Activated CD4-positive, alpha-beta memory T cell treated with anti-CD3 and anti-CD28 coated beads for 36 hours (primary cell): ENCODE measurements at places on chromosomes 5 and 9.
A peak's percentile ranks its signal among the peaks of the same experiment; 100 is the strongest.

GRCh38 chr5:137320056-137321045 lies 178.8 kb downstream of the SPOCK1 start:
- peak; percentile 12 for DNase-seq

DNA sequence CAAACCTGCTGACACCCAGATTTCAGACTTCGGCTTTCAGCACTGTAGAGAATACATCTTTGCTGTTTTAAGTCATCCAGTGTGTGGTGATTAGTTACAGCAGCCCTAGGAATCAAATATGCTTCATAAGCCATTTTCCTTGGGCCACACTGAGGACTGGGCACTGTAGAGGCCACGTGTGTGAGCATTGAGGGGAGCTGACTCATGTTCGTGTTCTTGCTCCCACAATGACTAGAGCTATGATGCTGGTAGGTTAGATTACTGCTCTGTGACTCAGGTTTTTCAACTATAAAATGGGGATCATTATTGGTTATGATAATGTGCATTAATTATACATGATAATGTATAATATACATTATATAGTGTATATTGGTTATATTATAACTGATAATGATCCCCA lies 96.5 kb upstream of the PALM2AKAP2 start:
- no peak for DNase-seq

DNA sequence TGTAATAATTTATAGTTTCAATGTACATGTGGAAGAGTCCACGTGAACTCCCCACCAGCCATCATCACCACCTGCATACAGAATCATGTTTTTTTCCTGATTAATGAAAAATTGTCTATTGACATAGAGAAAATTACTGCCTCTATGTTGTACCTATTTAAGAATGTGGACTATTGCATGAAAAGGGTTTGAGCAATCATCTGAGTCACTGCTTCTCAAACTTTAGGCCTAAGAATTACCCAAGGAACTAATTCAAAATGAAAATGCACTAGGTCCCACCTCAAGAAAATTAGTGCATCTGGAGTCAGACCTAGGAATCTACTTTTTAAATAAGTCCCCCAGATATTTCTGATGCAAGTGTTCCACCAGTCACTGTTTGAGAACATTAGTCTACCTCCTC lies 709.3 kb downstream of the MAT2B start:
- DNase-seq, result no peak

DNA sequence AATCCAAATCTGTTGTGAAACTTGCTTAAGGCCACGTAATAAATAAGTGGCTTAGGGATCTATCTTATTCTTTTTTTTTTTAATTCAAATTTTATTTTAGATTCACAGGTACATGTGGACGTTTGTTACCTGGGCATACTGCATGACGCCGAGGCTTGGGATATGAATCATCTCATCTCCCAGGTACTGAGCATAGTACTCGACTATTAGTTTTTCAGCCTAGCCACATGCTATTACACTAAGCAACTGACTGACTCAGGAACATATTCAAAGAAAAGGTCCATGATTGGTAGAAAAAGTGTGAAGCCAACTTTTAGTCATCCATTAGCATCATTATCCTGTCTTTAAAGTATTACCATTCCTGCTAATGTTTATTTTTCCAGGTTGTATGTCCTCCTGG lies 1103.5 kb upstream of the DMAC1 start:
- DNase-seq, result no peak

DNA sequence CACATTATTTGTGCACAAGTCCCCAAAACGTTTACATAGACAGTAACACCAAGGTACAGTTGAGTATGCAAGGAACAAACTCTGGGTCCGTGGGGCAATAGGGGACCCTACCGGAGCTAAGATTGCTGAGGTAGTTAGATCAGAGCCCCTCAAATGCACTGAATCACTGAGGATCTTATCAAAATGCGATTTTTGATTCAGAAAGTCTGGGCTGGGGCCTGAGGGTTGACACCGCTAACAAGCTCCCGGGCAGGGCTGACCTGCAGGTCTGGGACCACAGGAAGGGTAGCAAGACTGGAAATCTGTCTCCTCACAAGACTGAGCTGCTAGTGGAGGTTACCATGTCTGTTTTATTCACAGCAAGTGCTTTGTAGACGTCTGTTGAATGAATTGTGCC lies 1.8 kb upstream of the IL3 start:
- DNase-seq, result no peak

DNA sequence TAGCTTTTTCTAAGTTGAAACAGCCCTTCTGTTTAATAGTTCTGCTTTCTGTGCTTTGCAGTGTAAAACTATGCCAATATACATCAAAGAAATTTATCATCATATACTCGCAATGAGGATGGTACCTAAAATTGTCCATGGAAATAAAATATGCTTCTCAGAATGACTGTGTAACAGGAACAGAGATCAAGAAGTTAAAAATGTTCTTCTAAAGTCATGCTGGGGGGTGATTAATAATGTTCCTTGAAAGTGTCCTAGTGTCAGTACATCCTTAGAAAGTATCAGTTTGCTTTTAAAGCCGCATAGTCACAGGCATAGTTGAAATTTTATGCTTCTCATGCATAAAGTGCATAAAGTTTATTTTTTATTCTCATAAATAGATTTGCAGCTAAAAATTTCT lies 4.0 kb upstream of the LRRC70 start:
- DNase-seq, result no peak

DNA sequence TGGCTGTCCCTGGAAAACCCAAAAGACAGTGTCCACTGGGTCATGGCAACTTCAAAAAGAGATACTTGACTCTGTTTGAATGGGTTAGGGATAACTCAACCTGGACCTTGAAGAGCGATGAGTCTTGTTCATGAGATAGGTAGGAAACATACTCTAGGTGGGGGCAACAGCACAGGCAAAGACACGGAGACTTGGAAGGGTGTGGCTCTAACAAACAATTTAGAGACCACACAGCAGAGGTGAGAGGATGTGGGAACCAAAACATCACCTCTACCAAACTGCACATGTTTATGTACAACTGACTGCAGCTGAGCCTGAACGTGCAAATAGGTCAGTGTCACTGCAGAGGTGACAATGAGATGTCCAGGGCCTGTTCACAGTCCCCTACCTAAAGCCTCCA lies 247.7 kb upstream of the ADRA1B start:
- no peak for DNase-seq

GRCh38 chr9:20208961-20209371 lies 413.3 kb downstream of the MLLT3 start:
- DNase-seq, result no peak

- DNase-seq, result no peak
Measured at GRCh38 chr5:102910240-102911226, 155.4 kb downstream of the PAM start.

- DNase-seq, result no peak
Measured at GRCh38 chr5:54259090-54259489, 51.3 kb downstream of the ARL15 start.

DNA sequence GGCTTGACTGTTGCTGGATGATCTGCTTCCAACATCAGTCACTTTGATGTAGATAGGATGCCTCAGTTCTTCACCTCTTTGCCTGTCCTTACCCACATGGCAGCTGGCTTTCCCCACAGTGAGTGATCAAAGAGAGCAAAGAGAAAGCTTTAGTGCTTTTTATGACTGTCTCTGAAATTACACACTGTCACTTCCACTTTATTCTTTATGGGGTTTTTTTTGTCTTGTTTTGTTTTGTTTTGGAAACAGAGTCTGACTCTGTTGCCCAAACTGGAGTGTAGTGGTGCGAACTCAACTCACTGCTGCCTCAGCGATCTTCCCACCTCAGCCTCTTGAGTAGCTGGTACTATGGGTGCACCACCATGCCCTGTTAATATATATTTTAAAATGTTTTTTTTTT lies 32.4 kb upstream of the C5orf24 start:
- peak; percentile 43 for DNase-seq

DNA sequence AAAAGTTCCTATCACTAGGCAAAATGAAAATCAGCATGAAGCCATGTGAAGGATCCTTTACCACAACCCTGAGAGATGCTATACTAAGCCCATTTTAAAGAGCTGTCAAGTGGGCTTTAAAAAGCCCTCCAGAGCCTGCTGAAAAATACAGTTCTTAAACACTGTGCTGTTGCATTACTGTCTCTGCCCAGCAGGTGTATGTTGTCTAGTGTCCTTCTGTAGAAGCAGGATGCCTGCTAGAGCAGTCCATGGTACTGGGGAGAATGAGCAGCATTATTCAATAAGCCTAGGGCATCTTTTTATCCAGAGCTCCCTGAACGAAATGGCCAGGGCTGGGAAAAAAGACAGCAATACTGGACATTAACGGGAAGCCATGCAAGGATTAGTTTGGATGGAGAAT lies 126.2 kb upstream of the PLCXD3 start:
- no peak for DNase-seq

DNA sequence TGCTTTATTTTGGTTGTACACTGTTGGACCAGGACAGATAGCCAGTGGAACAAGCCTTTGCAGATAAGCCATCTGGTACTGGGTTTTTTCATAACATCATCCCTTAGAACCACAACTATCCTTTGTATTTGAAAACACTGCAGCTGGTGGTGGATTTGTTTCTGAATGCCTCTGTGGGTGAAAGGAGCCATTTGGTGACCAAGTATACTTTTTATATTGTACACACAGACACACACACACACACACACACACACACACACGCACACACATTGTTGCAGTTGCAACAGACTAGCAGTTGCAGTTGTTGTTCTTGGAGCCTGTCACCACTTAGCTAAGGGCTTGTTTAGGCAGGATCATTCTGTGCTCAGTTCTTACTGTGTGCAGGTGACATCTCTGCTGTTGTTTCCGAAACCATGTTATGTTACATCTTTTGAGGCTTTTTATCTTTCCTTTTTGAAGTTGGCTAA lies 22.9 kb upstream of the CAVIN4 start:
- no peak for DNase-seq

GRCh38 chr9:126412905-126413304 lies 86.3 kb downstream of the MVB12B start:
- no peak for DNase-seq

GRCh38 chr9:78971540-78971939 lies 600.2 kb upstream of the TLE4 start:
- DNase-seq, result no peak

DNA sequence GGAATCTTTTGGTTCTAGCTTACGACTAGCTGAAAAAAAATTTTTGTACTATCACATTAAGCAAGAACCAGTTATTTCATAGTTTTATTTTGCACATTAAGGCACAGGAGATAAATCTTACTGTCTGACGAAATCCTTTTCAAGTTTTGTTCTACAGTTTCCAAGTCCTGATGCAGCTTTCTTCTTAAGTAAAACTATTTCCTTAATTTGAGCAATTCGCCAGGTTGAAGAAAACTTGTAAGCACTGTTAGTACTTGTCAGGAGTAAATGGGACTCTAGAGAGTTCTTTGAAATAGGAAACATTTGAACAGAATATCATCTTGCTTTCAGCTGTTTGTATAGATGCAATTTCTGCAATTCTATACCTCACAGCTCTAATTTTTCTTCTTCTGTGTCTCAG lies 318.8 kb upstream of the ELAVL2 start:
- no peak for DNase-seq

GRCh38 chr5:10441992-10442435 lies 335 bp downstream of the ROPN1L start:
- DNase-seq, result no peak

GRCh38 chr5:147887026-147887627 lies 8.6 kb downstream of the SCGB3A2 start:
- no peak for DNase-seq

- no peak for DNase-seq
Measured at GRCh38 chr5:168916266-168916665, 337.1 kb upstream of the PANK3 start.

DNA sequence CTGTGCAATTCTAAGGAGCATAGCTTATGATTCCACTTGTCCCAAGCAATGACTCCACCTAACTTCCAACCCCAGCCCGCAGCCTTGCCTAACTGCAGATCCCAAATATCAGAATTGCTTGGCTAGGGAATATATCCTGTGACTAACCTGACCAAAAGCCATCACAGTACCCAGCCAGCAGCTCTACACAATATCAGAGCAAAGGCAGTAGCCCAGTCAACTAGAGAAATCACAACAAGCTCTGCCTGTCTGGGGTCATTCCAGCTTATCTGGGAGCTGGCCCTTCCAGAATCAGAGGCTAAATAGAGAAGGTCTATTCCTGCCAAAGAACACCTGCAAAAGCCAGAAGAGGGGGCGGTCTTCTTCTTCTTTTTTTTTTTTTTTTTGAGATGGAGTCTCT lies 9.3 kb upstream of the KIAA1958 start:
- no peak for DNase-seq

DNA sequence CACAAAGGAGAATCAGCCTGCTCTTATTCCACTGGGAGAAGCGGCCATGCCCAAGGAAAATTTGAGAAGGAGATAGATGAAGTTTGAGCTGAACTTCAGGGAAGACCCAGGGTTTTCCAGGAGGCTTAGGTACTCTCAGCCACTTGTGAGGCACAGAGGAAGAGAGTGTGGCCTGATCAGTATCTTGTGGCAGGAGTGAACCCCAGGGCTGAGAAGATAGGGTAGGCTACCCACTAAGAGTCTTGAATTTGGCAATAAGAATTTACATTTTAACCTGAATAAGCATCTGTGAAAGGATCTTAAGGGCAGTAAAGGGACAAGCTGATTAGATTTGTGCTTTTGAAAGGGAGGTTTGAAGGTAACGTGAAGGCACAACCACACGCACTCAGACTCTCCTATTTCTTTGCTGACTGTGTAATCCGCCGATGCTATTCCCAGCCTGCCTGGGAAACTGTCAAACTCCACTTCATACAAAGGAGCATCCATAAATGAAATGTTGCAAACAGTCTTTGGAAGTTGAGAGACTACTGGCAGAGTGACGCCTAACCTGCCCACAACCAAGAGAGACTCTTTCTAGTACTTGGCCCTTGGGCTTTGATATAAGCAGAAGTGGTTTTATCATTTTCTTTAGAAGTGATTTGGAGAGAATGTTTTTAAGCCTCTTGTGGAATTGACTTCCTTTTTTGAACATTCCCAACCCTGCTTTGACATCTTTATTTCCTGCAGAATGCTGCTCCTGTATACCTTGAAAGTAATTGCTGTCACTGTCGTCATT lies 108.2 kb upstream of the VCAN start:
- DNase-seq, result no peak

DNA sequence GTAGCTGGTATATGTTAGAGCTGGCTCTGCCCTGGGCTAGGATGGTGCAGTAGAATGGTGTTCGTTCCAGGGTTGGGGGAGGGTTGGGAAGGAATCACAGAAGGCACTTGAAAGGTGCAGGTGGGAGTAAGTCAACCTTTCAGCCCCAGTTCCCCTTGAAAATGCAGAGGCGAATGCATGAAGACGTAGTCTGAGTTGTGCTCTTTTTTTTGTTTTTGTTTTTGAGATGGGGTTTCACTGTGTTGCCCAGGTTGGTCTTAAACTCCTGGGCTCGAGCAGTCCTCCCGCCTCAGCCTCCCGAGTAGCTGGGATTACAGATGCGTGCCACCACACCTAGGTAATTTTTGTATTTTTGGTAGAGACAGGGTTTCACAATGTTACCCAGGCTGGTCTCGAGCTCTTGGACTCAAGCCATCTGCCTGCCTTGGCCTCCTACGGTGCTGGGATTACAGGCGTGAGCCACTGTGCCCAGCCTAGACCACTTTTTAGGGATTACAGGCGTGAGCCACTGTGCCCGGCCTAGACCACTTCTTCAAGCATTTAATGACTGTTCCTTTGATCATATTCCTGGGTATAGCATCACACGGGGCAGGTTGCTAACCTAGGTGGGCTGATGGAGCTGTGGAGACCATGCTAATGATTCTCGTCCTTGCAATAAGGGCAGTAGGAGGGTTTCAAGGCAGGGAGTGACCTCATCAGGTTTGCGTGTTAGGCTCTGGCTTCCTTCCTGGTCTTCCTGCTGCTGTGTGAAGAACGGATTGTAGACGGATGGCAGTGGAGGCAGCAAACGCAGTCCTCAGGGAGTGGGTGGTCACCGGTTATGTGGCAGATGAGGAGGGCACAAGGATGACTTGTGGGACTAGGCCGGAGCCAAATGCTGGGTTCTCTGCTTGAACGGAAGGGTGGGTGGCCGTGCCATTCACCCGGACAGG lies 13.7 kb downstream of the EHMT1 start:
- no peak for DNase-seq
